Umbilical cord (tissue), 2 donors: ENCODE measurements at places on chromosomes 2 and 18. TPM values are rescaled to one million over a fixed set of nuclear protein-coding genes. Genes with fewer than 3 reads are reported as not detected.
A peak's percentile ranks its signal among the peaks of the same experiment; 100 is the strongest.

CDK15 gene
- 6.7 TPM for total RNA-seq

DNA sequence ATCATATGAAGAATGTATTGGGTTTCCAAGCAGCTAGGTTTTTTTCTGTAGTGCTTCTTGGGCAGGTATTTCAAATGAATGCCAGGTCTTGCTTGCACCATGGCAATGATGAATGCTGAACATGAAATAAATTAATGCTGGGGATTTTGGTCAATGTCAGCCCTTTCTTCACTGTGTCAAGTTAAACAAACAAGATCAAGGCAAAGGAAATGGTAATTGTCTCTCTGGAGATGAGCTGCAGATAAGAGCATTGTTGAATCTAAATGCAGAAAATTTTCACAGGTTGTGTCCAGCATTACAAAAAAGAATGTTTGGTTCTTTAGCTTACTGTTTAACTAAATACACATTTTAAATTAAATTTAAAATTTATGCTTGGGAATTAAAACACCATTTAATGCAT is 144.3 kb downstream of the GPD2 start:
- DNase-seq: no peak

GRCh38 chr2:128686497-128686859 is 367.8 kb upstream of the HS6ST1 start:
- peak; percentile 10 for DNase-seq

DNA sequence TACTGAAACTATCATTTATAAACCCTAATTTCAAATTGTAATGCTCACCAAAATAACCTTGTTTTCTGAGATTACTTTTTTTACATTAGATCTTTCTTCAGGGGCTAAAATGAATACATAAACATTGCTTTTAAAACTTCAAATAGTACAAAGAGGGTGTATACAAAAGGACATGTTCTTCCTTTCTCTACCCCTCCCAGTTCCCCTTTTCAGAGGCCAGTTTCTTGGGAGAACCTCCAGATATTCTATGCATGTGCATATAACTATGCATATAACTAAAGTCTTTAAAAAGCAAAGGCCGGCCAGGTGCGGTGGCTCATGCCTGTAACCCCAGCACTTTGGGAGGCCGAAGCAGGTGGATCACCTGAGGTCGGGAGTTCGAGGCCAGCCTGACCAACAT is 10.6 kb upstream of the FAM117B start:
- DNase-seq: no peak

- DNase-seq: peak; percentile 62
These were observed 258.3 kb downstream of the SS18 start for GRCh38 chr18:25832001-25832604.

- DNase-seq: peak; percentile 8
These were observed 239.0 kb upstream of the FANCL start for GRCh38 chr2:58480141-58480540.
